ENCODE measurements at places on chromosomes 6 and 20.

GRCh38 chr20:48680650-48681049 lies 147.1 kb downstream of the PREX1 start:
- H3K4me1 ChIP-seq: peaks cover 7% of the 10 kb centered on the region
- H3K4me3 ChIP-seq: no peak overlapping the region

DNA sequence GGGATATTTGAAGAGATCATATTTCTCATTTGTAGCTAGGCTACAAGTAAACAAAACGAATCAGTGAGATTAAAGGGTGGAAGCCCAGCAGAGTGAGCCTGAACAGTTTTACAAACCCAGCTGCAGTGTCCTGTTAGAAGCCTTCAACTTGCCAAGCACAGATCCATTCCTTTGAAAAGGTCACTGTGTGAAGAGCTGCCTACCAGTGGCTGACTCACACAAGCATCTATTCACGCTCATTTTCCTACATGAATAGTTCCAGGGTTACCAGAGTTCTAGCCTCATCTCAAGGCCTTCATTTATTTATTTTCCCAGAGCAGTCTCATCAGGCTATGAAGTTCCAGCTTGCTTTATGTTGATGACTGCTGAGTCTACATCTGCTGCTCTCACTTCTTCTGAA lies 25.7 kb upstream of the MLIP start:
- no peak overlapping the region for H3K4me3 ChIP-seq
- no peaks in the 10 kb centered on the region for H3K27me3 ChIP-seq
- H3K4me1 ChIP-seq: no peaks in the 10 kb centered on the region

DNA sequence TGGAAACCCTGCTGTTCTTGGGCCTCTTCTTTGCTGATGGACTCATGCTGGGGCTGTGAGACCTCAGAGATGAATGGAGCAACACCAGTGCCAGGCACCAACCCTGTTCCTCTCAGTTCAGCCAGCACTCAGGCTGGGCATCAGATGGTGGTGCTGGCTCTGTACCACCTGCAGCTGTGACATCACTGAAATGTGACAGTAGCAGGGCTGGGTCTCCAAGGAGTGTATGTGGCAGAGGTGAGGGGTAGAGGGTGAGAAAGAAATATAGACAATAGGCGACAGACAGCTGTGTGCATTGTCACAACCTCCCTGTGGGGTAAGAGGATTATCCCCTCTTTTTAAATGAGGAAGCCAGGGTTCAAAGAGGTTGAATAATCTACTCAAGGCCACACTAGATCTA lies at the start of gene TP53TG5:
TSS of gene TP53TG5 (minus strand) at position 135 of the 400 bp plus-strand sequence. CDS start at position 46, 89 bp downstream.
- H3K36me3 ChIP-seq: peaks cover 1% of the 10 kb centered on the region
- no peak for DNase-seq
- peaks cover 2% of the 10 kb centered on the region for H3K4me1 ChIP-seq
- H3K27me3 ChIP-seq: no peaks in the 10 kb centered on the region

DNA sequence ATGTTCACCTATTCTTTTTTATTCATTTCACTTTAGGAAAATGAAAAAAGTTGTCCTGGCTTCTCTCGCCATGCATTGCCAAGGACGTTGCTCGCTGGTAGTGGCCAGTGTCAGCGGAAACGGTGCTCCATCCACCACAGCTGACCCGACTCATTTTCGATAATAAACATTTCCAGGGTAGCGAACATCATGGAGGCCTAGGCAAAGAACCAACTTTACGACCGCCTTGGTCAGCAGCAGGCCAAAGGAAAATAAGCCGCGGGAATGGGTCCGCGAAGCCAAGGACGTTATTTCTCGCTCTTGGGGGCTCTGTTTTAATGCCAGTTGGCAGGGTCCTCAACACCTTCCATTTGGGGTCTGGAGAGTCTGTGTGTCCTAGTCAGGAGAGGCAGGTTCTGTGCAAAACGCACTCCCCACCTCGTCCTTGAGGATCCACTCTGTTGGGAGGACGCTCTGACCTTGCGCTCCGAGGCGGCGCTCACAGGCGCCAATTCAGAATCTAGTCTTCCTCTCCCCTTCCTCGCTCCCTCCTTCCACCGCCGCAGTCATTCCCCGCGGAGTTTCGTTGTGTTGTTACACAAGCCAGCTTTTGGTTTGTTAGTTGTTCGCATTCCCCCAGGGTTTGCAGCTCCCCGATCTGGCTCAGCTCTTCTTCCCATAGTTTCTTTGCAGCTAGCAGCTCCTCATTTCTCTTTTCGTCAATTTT lies 4.1 kb upstream of the PAX1 start:
- no peak for DNase-seq
- H3K27ac ChIP-seq: no peak overlapping the region
- H3K27me3 ChIP-seq: peaks cover 69% of the 10 kb centered on the region
- no peak overlapping the region for H3K4me3 ChIP-seq
- no peaks in the 10 kb centered on the region for H3K4me1 ChIP-seq

GRCh38 chr6:103872233-103872632 lies 987.5 kb downstream of the HACE1 start:
- H3K27ac ChIP-seq: no peak overlapping the region
- H3K36me3 ChIP-seq: no peaks in the 10 kb centered on the region
- H3K27me3 ChIP-seq: no peaks in the 10 kb centered on the region

DNA sequence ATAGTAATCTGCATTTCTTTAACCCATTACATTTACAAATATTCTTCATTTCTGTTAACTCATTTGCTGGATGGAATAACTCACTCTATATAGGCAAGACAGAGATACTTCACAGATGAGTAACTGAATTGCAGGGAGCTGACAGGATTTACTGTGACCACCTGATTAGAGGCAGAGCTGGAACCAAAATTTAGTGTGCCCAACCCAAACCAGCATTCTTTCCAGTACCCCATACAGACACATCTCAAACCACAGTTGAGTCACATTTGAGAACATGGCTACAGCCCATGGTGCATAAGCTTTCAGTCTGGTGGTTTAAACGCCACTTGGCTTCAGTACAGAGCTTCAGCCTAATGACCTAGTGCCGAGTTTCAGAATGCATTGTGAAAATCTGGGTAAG lies 138.4 kb upstream of the TENT5A start:
- H3K36me3 ChIP-seq: no peaks in the 10 kb centered on the region
- no peak for DNase-seq
- H3K27me3 ChIP-seq: no peaks in the 10 kb centered on the region
- no peak overlapping the region for H3K27ac ChIP-seq
- no peak overlapping the region for H3K4me3 ChIP-seq

DNA sequence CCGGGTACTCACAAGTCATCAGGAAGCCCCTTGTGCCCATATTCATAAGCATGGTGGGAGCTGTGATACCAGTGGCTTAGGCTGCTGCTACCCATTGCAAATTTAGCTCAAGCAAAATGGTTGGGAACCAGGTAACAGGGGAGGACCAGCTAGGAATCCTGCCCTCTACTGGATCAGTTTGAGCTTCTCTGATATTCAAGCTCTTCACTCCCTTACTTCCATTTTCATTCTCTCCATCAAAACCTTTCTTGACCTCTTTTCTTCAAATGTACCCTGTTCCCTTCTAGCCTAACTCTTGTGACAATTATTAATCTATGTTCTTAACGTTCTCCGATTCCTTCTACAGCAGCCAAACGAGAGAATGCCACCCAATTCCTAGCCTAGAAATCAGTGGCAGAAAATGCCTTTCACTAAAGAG lies 9.7 kb downstream of the NOL7 start:
- H3K27me3 ChIP-seq: no peaks in the 10 kb centered on the region
- DNase-seq: no peak
- no peak overlapping the region for H3K27ac ChIP-seq
- H3K4me3 ChIP-seq: no peak overlapping the region

Measured in keratinocyte (primary cell).